Pericardium fibroblast (primary cell): ENCODE measurements at places on chromosomes 16 and 17. TPM values are rescaled to one million over a fixed set of nuclear protein-coding genes. Genes with fewer than 3 reads are reported as not detected.

Gene LDHD
- total RNA-seq, result 1.4 and 1.5 TPM in 2 replicates

Gene TAT
- total RNA-seq, result not detected in 2 replicates

Gene ITGB4
- total RNA-seq, result 0.17 and 1.4 TPM in 2 replicates

Gene ANKRD13B
- total RNA-seq, result 16.2 and 24.3 TPM in 2 replicates

Gene C16orf92
- total RNA-seq, result not detected in 2 replicates

Gene CYB561
- 9.1 and 10.0 TPM in 2 replicates for total RNA-seq

Gene RHOT2
- 46.9 and 47.1 TPM in 2 replicates for total RNA-seq

Gene P2RX1
- 0.35 TPM in 1 of 2 replicates, not detected in the other for total RNA-seq

Gene UBN1
- 26.7 and 33.5 TPM in 2 replicates for total RNA-seq

Gene GRIN2A
- not detected in 2 replicates for total RNA-seq

Gene CTRB1
- total RNA-seq, result not detected in 2 replicates

Gene TOX3
- total RNA-seq, result not detected in 2 replicates
